IPS DF 19.7 (cell line): ENCODE measurements at places on chromosomes 6 and 20.

DNA sequence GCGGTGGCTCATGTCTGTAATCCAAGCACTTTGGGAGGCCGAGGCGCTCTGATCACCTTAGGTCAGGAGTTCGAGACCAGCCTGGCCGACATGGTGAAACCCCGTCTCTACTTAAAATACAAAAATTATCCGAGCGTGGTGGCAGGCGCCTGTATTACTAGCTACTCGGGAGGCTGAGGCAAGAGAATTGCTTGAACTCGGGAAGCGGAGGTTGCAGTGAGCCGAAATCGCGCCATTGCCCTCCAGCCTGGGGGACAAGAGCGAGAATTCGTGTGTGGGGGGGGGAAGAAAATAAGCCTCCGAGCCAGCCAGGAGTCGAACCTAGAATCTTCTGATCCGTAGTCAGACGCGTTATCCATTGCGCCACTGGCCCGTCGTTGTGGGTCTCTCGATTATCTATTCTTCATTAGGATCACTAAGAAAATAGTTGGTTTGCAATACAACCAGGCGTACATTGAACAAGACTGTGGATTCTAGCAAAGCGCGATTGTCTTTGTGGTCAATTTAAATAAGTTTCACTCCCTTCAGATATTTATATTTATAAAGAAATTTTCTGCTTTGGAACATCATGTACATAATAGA lies 33.9 kb upstream of the PRSS16 start:
- no peak for DNase-seq

- no peak for DNase-seq
These were observed 555 bp downstream of the FAM120B start for GRCh38 chr6:170307080-170307545.

DNA sequence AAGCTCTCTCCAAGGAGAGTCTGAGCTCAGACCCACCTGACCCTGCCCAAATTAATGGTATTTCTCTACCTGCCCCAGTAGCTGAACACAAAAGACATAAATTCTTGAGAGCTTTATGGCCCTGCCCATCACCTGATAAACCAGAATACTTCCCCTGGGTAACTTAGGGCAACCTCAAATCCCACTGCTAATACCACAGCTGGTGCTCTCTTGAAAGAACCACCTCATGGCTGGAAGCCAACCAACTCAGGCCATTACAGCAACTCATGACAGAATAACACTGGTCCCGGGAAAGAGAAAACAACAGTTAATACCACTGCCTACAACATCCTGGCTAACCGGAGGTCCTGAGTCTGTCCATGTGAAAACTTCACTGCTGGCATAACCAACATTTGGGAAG lies 328.6 kb downstream of the NKAIN2 start:
- no peak for DNase-seq

GRCh38 chr20:32449890-32450401 lies 91.8 kb downstream of the ASXL1 start:
- DNase-seq: no peak

DNA sequence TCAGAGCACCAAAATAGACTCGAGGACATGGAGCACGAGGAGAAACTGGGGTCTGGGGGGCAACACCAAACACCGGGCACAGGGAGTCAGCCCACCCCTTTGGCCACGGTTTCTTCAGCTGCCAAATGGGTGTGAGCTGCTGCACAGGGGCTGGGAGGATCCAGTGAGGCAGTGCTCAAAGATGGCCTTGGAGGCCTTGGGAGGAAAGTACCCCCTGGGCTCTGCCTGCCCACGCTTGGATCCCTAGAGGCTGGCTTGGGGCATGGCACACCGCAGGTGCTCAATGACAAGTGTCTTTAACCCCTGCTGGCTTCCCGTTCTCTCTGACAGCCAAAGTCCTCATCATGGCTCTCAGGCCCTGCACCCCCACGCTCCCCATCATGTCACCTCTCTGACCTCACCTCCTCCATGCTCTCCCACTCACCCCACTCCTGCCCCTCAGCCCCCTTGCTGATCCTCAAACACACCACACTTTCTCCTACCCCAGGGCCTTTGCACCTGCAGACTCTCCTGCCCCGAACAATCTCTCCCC lies 190.3 kb downstream of the ANKRD60 start:
- DNase-seq: no peak

GRCh38 chr6:24214984-24215383 lies 89.0 kb downstream of the NRSN1 start:
- no peak for DNase-seq

GRCh38 chr20:63635431-63636141 lies 8.7 kb upstream of the GMEB2 start:
- no peak for DNase-seq

DNA sequence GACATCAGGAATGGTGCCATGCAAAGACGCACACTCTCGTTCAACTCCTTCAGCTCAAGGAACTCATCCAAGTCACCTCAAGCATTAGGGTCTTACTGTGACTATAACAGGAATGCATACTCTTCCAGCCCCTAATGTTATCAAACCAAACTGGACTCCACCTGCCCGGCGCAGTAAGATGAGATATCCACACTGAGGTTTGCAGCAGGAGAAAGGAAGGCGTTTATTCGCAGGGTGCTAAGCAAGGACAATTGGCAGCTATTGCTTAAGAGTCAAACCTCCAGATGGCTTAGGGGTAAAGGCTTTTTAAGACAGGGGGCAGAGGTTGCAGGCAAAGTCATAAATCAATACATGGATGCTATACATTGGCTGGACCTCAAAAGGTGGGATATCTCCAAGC lies 159.4 kb upstream of the TAB2 start:
- DNase-seq: no peak

DNA sequence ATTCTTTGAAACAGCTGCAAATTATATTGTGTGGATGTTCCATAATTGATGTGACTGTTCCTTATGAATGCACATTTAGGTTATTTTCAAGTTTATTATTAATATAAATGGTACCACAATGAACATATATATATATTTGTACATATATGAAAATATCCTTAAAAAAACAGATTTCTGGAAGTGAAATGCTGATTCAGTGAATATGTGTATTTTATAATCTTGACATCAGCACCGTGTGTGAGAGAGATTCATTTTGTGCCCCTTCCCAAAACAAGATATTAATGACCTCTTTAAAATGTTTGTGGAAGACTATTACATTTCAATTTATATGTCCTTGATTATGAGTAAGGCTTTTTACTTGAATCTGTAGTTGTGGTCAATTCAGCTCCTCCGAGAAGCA lies 75.7 kb upstream of the PTPRT start:
- DNase-seq: no peak

GRCh38 chr6:87656857-87657256 lies 45.2 kb downstream of the AKIRIN2 start:
- no peak for DNase-seq

DNA sequence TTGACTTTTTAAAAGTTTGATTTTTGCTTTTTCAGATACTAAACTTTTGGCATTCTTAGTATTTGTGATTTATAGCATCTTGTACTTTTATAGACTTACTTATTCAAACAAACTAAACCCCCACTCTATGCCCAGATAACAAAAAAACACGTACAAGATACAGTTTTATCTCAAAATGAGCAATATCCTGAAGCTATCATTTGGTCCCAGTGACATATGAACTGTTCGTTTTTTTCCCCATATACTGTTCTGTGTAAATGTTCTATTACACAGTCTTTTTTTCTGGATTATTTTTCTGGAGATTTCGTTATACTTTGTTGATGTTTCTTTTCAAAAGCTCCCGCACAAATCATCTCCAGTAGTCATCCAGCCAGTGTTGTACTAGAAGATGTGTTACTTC lies 27.3 kb upstream of the SERINC3 start:
- DNase-seq: no peak

GRCh38 chr20:17466641-17467040 lies 64.5 kb downstream of the BFSP1 start:
- DNase-seq: no peak
